Activated CD4-positive, alpha-beta T cell treated with anti-CD3 and anti-CD28 coated beads, Interleukin-2, amount 50 U/mL, for 1 hour (primary cell): ENCODE measurements at places on chromosomes 3 and 15.

- no peak for DNase-seq
These were observed 397.9 kb upstream of the GOLIM4 start for GRCh38 chr3:168493412-168494205.

DNA sequence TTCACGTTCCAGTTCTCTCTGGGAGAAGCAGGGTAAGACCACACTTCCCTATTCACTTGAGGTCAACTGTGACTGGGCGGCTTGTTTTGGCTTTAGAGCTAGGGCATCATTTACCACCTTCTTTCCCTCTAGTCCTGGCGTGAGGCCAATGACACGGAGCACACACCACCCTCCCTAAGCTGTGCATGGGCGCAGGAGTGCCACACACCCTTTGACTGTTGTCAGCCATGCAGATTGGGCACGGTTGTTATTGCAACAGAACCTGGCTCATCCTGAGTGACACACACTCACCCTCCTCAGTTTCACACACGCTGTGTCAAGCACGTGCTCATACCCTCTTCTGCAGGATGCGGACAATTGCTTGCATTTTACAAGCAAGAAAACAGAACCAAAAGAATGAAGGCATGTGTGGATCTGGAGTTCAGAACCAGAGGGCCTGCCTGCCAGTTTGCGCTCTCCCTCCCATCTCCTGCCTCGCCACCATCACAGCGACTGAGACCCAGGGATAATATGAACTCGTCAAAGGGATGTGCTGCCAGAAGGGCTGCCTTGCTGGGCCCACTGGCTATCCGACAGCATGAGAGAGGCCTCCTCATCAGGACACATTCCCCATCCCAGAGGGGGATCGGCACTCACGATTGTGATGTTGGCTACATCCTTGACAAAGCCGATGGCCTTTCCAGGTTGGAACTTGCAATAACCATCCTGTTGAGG, 17.6 kb downstream of the CTSH start:
- DNase-seq = no peak

DNA sequence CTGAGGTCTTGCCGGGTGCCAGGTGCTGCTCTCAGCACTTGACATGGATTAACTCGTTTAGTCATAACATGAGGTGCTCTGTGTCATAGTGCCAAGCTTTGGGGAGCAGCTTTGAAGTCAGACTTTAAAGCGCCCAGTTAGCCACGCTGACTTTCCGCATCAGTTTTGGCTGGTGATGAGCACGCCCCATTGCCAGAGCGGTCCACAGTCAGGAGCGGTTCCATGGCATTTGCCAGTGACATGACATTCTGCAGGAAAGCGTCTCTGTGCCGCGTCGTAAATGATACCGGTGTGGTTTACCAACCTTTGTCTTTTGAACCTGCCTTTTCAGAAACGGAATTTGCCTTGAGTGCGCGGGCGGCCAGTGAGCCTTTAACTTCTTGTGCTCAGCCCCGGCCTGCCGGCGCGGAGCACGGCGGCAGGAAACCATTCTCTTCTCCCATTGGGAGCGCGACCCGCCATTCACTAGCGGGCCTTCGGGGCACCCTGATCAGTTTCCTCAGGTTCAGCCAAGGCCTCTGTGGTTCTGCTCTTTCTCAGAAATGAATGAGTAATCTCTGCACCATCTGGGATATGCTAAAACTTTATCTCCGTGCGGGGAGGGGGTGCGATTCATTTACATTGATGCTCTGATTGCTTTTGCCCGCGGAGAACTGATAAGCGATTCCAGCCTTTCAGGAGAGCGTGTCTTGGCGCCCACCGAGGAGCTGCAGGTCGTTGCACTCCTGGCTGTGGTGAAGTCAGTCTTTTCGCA, 1.7 kb upstream of the SLC2A2 start:
- no peak for DNase-seq

GRCh38 chr3:158573714-158574113, 2.7 kb downstream of the MLF1 start:
- DNase-seq = no peak

DNA sequence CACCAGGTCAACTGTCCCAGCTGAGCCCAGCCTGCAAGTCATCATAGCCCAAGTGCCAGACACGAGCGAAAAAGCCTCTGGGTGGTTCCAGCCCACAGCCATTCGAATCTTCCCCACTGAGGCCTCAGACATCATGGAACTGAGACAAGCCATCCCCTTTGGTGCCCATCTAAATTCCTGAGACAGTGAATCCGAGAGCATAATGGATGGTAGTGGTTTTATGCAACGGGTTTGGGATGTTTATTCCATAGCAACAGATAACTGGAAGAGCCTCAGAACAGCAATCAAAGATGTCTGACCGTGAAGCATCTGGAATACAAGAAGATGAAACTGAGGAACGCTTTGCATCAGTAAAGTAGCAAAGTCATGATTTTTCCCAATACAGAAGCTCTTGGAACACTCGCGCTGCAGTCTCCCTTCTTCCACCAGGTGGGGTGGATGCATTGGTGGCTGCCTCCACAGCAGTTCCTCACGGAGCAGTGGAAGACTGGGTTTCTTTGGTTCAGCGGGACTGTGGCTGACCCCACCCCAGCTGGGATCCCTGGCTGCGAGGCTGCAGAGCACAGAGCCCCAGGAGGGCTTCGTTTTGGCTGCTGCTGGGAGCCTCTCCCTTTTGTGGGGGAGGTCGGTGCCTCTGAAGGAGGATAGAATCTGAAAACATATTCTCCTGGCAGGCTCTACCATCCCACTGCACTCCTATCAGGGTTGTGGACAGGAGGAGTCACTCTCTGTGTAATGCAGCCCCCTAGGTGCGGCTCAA, 26.4 kb upstream of the PDE8A start:
- DNase-seq = peak; percentile 42

DNA sequence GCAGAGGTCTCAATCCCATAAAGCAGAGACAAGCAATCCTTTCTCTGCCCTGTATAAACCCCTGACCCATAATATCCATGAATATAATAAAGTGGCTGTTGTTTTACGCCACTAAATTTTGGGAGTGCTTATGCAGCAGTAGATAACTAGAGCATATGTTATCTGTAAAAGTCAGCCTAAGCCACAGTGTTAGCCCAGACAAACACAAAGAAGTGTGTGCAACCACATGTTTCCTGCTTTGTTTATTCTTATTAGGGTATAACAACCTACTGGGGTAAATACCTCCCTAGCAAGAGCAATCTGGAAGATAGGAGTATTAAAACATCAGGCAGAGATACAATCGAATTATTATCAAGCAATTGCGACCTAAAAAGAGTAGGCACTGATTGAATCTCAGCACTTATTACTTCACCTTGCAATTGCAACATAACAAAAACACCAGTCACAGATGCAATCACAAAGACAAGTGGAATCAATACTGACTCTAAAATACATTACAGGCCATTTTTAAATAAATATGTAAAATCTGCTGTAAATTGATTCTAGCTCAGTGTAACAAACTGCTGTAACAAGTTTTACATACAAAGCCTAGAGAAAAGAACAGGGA, 94.6 kb upstream of the UBE2E2 start:
- DNase-seq = no peak

GRCh38 chr15:66608881-66609280, 43.1 kb upstream of the LCTL start:
- no peak for DNase-seq

DNA sequence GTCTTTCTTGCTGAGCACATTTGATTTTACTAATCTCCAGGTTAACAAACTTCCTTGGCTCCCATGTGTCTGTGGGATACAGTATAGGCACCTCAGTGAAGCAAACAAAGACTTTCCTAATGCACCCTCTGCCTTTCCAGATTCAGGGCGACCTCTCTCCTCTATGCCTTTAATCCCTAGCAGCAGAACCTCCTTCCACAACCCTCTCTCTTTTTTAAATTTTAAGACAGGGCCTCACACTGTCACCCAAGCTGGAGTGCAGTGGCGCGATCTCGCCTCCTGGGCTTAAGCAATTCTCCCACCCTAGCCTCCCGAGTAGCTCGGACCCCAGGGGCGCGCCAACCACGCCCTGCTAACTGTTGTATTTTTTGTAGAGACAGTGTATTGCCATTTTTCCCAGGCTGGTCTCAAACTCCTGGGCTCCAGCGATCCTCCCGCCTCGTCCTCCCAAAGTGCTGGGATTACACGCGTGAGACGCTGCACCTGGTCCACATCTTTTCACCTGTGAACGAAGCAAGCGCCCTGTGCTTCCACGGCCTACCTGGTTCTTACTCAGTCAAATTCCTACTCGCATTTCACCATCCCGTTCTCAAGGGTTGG, 1.7 kb upstream of the HACD3 start:
- DNase-seq = no peak

- DNase-seq = no peak
These were observed 76.7 kb upstream of the PHLDB2 start for GRCh38 chr3:111782447-111782782.

DNA sequence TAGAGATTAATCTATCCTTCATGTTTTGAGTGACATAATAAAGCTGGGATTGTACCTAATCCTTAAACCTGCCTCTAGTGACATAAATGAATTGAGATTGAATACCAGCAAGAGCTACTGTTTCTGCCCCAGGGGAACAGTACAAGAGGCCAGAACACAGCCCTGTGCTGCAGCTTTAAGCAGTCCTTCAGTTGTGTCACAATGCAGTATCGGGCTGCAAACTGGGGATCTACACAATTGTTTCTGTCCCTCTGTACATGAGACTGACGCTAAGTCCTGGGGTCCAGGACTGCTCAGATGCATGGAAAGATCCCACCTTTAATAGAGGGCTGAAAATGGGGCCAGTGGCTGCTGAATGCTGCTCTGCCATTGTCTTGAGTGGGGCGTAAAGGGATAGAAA, 87.5 kb downstream of the MINAR1 start:
- no peak for DNase-seq

DNA sequence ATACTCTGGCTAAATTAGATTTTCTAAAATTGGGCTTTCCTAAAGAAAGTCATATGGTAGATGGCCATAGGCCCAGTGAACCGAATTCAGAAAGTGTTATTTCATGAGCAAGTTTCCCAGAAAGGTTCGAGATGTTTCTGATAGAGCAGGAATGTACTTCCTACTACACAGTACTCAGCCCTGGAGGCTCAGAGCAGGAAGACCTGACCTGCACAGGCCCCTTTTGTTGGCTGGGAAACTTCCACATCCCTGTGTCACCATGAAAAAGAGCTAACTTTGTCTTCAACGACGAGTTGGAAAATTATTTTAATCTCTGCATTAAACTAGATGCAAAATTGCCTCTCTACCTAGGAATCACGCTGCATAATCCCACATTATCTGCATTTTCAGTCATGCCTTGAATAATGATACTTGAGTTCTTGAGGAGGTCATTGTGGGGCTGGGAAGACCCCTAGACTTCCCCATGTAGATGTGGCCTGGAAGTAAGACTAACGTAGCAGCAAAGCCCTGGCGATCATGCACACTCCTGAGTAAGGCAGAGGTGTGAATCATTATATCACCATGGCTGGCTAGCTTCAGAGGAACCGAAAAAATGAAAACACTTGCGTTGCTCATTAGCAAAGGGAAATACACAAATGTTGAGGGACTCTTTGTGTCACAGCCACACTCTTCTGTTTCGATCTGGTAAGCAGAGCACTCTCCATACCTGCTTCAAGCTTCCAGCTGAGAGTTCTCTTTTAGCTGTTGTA, 47.1 kb downstream of the CMTM7 start:
- no peak for DNase-seq

- no peak for DNase-seq
These were observed 796.4 kb upstream of the ARPP21 start for GRCh38 chr3:34842706-34843480.

- no peak for DNase-seq
These were observed 68.8 kb upstream of the OXTR start for GRCh38 chr3:8838234-8838633.

DNA sequence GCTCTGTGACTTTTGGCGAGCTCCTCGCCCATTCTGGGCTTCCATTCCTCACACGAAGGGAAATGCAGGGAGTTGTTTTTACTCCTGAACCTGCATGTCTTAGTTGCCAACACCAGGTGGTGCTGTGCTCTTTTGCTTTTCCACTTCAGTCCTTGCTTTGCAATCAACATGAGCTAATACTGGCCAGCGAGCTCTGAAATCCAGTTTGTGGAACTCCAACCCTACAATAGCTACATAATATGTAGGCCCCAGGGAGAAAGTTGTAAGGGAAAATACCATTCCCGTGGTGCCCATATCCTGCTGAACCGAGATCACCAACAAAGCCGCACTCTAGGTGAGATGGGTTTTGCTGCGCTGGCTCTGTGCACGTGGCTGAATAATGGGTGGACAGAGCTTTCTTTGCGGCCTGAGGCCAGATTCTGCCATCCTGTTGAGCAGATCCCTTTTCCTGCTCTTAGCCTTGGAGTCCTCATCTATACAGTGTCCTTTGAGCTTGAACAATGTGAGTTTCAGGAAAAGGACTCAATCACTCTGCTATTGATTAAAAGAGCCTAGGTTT, 25.0 kb downstream of the LSM3 start:
- peak; percentile 30 for DNase-seq

DNA sequence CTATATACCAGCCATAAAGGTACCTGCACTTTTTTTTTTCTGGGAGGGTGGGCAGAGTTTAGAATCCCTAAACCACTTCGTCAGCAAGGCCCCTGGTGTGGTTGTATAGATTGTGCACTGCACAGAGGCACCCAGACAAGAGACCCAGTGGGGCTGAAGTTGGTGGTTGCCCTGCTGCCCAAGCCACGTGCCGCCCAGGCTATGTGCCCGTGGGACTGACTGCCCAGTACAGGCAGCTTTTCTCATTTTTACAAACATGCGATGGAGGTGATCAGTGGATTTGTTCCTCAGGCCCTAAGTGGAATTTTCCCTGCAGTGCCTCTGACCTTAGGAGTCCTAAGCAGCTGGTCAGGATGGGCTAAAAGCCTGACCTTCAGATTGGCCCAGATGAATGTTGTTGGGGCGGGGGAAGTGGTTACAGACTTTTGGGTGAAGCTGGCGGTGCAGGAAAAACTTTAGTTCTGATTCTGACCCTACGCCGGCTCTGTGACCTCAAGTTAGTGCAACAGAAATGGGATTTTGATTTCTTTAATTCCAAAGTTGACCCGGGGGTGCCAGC, 34.9 kb upstream of the LIMD1 start:
- no peak for DNase-seq

- no peak for DNase-seq
These were observed 19.8 kb upstream of the RBMS3 start for GRCh38 chr3:29261119-29261518.

DNA sequence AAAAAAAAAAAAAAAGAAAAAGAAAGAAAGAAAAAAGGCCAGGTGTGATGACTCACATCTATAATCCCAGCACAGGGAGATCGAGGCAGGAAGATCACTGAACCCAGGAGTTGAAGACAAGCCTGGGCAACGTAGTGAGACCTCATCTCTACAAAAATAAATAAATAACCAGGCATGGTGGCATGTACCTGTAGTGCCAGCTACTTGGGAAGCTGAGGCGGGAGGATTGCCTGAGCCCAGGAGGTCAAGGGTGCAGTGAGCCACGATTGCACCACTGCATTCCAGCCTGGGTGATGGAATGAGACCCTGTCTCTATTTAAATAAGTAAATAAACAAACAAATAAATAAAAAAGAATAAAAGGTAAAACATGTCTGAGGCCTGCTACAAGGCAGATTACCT, 39.3 kb upstream of the LACTB start:
- DNase-seq = no peak

- DNase-seq = peak; percentile 69
These were observed at the start of gene FOXP1 for GRCh38 chr3:71583566-71584393. Gene FOXP1, minus strand, starts transcription at chr3:71583728. Its CDS starts 385,347 bp downstream, at chr3:71198381.
